ENCODE measurements at places on chromosomes 4 and X.

- no peak for ATAC-seq
These were observed 552.7 kb downstream of the RAPGEF2 start for GRCh38 chr4:159655547-159655946.

- ATAC-seq = no peak
These were observed 164.2 kb upstream of the SPANXN4 start for GRCh38 chrX:142861557-142861956.

DNA sequence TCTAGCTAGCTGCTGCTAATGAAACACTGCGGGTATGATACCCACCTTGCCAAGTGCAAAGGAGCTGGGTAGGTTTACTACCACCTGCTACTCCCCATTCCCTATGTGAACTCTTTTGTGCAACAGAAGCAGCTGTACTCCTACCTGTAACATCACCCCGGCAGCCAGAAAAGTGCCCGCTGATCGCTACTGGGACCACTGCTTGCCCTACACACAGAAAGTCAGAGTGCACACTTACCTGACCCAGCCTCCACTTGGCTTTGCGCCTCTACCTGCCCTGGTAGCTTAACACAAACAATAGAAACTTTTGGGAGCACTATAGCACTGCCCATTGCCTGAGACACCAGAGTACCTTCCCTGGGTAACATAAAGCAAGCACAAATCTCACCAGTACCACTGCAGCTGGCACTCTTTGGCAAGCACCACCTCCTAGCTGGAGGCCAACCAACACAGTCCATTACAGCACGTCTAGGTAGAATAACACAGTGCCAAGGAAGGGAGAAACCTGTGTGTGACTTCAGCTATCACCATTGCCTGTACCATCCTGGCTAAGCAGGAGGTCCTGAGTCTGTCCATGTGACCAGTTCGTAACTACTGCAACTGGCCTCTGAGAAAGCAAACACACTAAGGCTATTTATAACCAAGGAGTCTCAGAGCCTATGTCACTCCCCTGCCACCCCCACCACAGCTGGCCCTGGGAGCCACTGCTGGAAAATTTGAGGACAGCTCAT is 80.1 kb downstream of the CENPC start:
- ATAC-seq = no peak

GRCh38 chr4:24753519-24753918 is 41.9 kb upstream of the SOD3 start:
- peak; percentile 41 for ATAC-seq

DNA sequence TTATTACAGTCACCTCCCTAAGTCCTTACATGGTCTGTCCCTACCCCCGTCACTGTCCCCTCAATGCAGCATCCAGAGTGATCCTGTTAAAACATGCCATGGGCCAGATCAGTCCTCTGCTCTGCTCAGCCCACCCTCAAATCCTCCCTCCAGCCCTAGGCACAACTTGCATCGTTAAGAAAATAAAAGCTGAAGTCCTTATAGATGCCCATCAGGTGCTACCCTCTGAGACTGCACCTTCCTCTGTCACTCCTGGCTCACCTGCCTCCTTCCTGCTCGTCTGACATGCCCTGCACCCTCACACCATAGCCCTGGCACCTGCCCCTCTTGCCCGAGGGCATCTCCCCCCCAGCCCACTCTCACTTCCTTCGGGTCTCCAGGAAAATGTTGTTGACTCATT is 4.1 kb downstream of the STK32B start:
- ATAC-seq = no peak

- no peak for ATAC-seq
These were observed 16.5 kb downstream of the KLHL13 start for GRCh38 chrX:118100091-118100490.
